K562 (cell line): ENCODE measurements at places on chromosomes 4 and X.
A peak's percentile ranks its signal among the peaks of the same experiment; 100 is the strongest.

DNA sequence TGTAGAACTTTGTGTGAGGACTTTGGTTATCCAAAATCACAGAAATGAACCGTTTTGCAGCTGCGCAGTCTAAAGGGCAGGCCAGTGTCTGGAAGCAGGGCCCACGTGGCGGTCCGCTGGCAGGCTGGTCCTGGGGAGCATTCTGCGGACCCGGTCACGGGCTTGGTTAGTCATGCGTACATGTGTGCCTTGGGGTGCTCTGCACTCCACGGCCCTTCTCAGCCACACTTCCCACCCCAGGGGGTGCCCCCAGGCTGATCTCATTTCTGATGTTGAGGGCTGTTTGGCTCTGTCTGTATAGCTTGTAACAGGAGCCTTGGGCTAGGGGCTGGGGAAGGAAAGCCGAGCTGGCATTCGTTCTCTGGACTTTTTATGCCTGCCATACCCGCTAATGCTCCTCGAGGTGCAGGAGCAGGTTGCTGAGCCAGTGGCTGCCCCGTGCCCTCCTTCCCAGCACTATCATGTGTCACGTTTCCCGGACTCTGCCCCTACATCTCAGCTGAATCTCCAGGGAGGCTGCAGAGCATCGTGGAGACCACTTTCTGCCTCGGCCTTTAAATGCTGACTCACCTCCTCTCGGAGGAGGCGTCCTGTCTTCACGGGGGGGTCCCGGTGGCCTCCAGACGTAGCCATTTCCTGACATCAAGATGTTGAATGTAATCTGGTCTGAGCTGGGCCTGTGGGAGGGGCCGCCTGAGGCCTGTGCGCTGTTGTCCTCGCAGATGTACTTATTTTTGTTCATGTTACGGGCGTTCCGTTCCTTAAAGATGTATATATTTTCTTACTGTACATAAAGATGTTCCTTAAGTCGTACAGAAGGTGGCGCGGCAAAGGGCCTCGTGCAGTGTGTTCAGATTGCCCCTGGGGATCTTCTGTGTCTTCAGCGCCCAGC, 11.4 kb upstream of the TADA2B start:
- DNase-seq = peak; percentile 92
- H3K36me3 ChIP-seq = peaks cover 64% of the 10 kb centered on the region
- H3K27ac ChIP-seq = peak overlapping the region; percentile 80
- H3K4me3 ChIP-seq = no peak overlapping the region

GRCh38 chr4:147822128-147822527, 90.2 kb downstream of the ARHGAP10 start:
- H3K27me3 ChIP-seq = no peaks in the 10 kb centered on the region
- no peak overlapping the region for H3K4me3 ChIP-seq
- H3K27ac ChIP-seq = no peak overlapping the region
- no peaks in the 10 kb centered on the region for H3K36me3 ChIP-seq
- no peaks in the 10 kb centered on the region for H3K4me1 ChIP-seq

- no peak for DNase-seq
- H3K4me3 ChIP-seq = no peak overlapping the region
- H3K4me1 ChIP-seq = no peaks in the 10 kb centered on the region
- no peaks in the 10 kb centered on the region for H3K27me3 ChIP-seq
- no peak overlapping the region for H3K27ac ChIP-seq
These were observed 35.8 kb upstream of the PRSS12 start for GRCh38 chr4:118388606-118389005.

GRCh38 chrX:107207089-107207488, 678 bp downstream of the DNAAF6 start:
- no peak overlapping the region for H3K4me3 ChIP-seq
- peak; percentile 67 for DNase-seq
- peak overlapping the region; percentile 45; the same call in 2 of the 3 replicates for H3K27ac ChIP-seq
- H3K4me1 ChIP-seq = peaks cover 4% of the 10 kb centered on the region
- H3K27me3 ChIP-seq = no peaks in the 10 kb centered on the region

DNA sequence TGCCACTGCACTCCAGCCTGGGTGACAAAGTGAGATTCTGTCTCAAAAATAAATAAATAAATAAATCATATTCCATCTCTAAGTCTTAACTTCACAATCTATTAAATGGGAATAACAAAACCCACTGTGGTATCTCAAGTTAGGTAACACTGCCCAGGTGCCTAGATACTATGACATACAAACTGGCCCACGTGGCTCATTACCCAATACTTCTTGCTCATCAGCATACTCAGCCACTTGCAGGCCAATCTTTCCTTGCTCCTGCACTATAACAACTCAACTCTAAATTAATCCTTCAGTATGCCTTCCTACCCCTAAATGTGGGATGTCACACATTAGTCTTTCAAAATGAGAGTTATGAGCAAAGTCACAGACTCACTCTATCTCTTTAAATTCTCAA, 230.1 kb downstream of the OPHN1 start:
- no peaks in the 10 kb centered on the region for H3K27me3 ChIP-seq
- H3K4me3 ChIP-seq = no peak overlapping the region
- no peak for DNase-seq

GRCh38 chrX:29652484-29652883, 562.9 kb upstream of the MAGEB2 start:
- no peak for DNase-seq
- H3K4me3 ChIP-seq = no peak overlapping the region
- no peaks in the 10 kb centered on the region for H3K36me3 ChIP-seq
- H3K27me3 ChIP-seq = no peaks in the 10 kb centered on the region
- no peak overlapping the region for H3K27ac ChIP-seq
- no peaks in the 10 kb centered on the region for H3K4me1 ChIP-seq

GRCh38 chr4:25437926-25438325, 60.9 kb downstream of the ANAPC4 start:
- H3K4me1 ChIP-seq = no peaks in the 10 kb centered on the region
- peaks cover 9% of the 10 kb centered on the region; the same call in 2 of the 3 replicates for H3K27me3 ChIP-seq
- no peak for DNase-seq
- H3K4me3 ChIP-seq = no peak overlapping the region
- no peak overlapping the region for H3K27ac ChIP-seq

DNA sequence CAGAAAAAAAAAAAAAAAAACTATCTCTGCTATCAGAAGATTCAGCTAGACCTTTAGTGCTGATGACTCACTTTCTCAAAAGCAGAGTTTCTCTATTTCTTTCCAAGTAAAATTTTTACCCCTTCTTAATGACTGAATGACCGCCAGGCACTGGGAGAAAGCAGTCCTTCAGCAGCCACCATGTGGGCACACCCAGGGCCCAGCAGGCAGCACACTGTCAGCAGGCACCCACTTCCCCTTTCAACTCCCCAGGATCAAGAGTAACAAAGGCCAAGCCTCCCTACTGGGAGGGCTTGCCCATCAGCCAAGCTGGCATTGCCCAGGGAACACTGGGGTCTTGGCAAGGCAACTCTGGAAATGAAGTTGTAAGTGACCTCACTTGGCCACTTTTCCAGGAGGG, 201.9 kb upstream of the MAMLD1 start:
- H3K4me1 ChIP-seq = no peaks in the 10 kb centered on the region
- no peaks in the 10 kb centered on the region for H3K27me3 ChIP-seq
- no peak overlapping the region for H3K27ac ChIP-seq
- no peaks in the 10 kb centered on the region for H3K36me3 ChIP-seq
- DNase-seq = no peak
- no peak overlapping the region for H3K4me3 ChIP-seq

DNA sequence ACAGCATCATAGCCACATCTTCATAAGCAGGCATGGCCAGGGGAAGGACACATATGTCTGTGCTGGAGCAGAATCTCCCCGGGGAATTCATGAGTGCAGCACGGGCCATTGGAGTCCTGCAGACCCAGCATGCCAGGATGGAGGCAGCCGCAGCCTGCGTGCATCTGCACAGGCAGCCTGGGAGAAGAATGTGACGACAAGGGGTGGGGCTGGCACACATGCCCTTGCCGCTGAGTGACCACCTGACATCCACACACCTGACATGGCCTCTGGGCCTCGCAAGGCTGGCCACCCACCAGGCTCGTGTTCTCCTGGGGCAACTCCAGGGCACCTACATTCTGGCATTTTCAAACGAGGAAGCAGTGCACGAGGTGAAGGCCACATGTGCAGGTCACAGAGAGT, 66.2 kb upstream of the AFAP1 start:
- H3K27me3 ChIP-seq = peaks cover 28% of the 10 kb centered on the region; the same call in 2 of the 3 replicates
- H3K36me3 ChIP-seq = no peaks in the 10 kb centered on the region
- DNase-seq = no peak
- no peaks in the 10 kb centered on the region for H3K4me1 ChIP-seq

DNA sequence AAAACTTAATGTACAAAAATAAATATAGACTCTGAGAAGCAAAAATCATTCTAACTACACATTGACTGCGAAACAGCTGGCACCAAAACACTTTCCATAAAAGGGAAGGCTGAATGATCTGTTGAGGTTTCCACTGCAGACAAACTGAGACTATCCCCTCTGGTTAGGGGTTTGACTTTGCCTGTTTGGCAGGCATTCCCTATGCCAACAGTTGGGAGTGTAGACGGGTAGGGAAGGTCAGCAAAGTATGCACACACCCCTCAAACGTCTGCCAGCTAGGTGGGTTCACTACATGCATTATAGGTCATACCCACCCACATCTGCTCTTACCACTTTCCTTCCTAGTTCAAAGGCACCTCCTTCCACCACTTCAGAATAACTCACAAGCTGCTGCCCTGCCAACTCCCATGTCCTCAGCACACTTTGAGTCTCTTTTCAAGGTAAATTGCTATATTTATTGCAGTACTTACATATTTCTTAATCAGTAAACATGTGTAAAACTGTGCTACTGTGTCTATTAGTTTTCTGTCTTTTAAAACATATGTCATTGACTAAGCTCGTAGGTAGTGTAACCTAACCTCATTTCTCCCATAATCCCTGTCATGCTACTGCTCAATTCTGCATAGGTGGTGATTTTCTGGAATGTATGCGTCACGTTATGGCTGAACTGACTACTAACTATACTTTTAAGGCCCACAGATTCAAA, 12.4 kb downstream of the CTSO start:
- DNase-seq = no peak
- H3K36me3 ChIP-seq = no peaks in the 10 kb centered on the region
- H3K27ac ChIP-seq = no peak overlapping the region
- H3K4me3 ChIP-seq = no peak overlapping the region
- no peaks in the 10 kb centered on the region for H3K27me3 ChIP-seq

GRCh38 chr4:577499-578450, 1.7 kb upstream of the TMEM271 start:
- peaks cover 5% of the 10 kb centered on the region; the same call in 1 of the 3 replicates for H3K27me3 ChIP-seq
- H3K27ac ChIP-seq = no peak overlapping the region
- H3K4me1 ChIP-seq = peaks cover 18% of the 10 kb centered on the region
- H3K36me3 ChIP-seq = no peaks in the 10 kb centered on the region
- no peak for DNase-seq

DNA sequence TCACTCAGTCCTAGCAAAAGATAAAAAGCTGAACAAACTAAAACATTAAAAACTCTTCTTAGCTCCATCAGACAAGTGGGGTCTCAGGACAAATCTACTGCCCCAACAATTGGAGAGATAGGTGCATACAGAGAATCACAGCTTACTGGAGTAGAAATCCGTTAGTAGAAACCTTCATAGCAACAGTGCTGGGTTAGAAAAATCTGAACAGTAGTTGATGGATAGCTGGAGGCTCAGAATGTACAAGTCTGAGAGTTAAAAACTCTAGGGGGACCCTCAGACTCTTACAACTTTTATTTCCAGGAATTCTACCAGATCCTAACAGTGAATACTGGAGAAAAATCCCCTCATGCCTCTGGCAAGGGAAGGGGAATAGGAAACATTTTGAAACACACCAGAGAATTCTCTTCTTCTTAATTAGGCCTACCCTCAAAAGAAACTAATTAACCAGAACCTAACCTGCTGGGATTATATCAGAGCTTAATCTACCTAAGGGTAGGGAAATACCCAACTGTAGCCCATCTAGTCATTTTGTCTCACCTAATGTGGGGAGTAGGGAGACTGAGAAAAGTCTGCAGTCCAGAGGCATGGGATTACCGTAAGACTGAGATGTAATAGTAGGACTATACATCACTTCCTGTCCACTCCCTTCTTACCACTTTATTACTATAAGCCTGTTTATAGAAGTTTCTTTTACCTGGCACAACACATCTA, 165.0 kb upstream of the CTSO start:
- no peaks in the 10 kb centered on the region for H3K4me1 ChIP-seq
- no peak overlapping the region for H3K4me3 ChIP-seq
- H3K27ac ChIP-seq = no peak overlapping the region
- H3K36me3 ChIP-seq = no peaks in the 10 kb centered on the region
- DNase-seq = no peak

- H3K27me3 ChIP-seq = no peaks in the 10 kb centered on the region
- H3K4me3 ChIP-seq = no peak overlapping the region
- no peak for DNase-seq
- H3K36me3 ChIP-seq = no peaks in the 10 kb centered on the region
- H3K27ac ChIP-seq = no peak overlapping the region
- H3K4me1 ChIP-seq = no peaks in the 10 kb centered on the region
These were observed 19.1 kb upstream of the MAD2L1 start for GRCh38 chr4:120085705-120086104.

DNA sequence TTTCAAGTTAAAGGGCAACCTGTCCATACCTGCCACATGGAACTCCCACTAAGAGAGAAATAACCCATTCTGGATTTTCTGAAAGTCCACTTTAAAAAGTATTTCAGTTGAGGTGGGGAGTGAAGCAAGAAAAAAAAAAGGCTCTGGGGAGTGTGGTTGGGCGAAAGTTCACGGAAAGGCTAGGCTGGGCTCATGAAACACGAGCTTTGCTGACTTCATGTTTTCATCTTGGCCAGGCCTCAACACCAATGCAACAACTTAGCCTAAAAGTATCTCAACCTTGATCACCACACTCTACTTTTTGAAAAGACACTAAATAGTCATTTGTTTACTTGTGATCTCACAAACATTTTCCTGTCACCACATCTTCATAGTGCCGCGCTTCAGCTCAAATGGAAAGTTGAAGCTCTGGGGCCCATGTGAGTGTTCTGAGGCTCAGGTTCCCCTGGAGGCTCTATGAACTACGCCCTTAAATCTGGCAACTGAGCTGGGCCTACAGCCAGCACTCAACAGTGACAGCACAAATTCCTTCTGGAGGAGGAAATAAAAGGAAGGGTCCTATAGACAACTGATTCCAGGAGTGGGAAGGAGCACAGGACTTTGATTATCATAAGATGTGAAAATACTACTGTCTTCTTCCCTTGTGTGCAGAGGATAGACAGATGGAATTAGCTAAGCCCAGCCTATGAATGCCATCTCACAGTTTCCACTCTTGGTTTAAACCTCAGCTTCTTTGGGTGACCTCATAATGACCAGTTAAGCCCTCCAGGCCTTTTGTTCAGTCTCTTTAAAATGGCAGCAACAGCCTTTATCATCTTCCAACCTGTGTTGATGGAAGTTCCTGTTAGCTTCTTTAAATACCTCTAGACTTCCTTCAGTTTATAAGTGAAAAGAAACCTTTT, 5.1 kb downstream of the CD40LG start:
- H3K27ac ChIP-seq = no peak overlapping the region
- DNase-seq = no peak
- no peak overlapping the region for H3K4me3 ChIP-seq
- peaks cover 13% of the 10 kb centered on the region for H3K27me3 ChIP-seq
- H3K36me3 ChIP-seq = no peaks in the 10 kb centered on the region

DNA sequence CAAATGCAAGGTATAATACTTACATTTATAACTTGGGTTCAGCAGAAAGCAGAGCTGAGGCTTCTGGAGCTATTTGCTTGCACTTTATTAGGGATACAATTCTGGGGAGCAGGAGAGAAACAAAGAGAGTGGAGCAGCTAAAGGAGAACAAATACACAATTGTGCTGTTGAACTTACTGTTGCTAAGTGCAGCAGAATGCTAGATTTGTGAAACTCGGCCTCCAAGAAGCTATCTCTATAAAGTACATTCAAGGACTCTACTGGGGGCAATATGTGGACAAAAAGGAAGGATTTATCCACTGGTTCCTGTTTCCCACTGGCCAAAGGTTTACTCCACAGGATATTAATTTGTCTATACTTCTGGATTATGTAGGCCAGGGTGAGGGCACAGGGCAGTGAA, 86.8 kb downstream of the PPP1R2C start:
- no peak for DNase-seq
- no peak overlapping the region for H3K27ac ChIP-seq
- H3K27me3 ChIP-seq = no peaks in the 10 kb centered on the region
- no peaks in the 10 kb centered on the region for H3K36me3 ChIP-seq
- no peak overlapping the region for H3K4me3 ChIP-seq
- no peaks in the 10 kb centered on the region for H3K4me1 ChIP-seq
